Activated CD4-positive, alpha-beta T cell treated with anti-CD3 and anti-CD28 coated beads, Interleukin-2, amount 50 U/mL, for 16 hours (primary cell): ENCODE measurements at places on chromosomes 11 and 22.

GRCh38 chr11:111846636-111847035 is 24.7 kb downstream of the ALG9 start:
- DNase-seq: no peak

DNA sequence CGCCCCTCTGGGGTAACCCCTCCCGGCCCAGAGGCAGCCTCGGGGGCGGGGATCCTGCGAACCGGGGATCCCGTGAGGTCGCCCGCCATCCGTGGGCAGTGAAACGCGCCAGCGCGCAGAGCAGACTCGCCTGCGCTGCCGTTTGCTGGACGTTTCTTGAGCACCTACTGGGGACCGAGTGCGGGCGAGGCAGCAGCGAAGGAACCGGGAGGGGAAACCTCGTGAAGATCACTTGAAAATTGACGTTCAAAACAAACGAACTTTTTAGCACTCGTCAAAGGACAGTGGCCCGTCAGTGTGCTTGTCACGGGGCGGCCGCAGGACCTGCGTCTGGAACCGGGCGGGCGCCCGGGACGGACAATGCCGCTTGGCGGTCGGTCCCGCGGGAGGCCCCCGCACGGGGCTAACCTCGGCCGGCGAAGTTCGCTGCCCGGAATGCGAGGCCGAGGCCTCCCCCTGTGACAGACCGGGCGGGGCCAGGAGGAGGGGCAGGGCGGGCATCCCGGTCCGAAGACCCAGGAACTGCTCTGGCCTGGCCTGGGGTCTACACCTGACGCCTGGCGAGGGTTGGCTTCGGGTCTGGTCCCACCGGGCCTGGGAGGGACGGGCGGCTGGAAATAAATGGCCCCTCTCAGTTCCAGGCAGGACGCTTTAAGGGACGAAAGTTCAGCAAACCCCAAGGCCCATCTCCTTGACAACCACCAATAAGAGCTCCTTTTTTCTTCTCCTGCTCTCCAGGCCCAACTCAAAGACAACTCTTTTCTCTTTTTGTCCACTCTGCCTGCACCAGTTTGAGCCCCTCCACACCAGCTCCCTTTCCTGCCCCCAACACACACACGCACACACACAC is 723 bp upstream of the SCUBE1 start:
- no peak for DNase-seq

GRCh38 chr11:115579181-115579825 is 75.1 kb upstream of the CADM1 start:
- DNase-seq: no peak

GRCh38 chr11:33588056-33588455 is 112.6 kb downstream of the C11orf91 start:
- DNase-seq: no peak

- no peak for DNase-seq
Measured at GRCh38 chr11:27187848-27188621, 147.4 kb downstream of the BBOX1 start.

GRCh38 chr11:35135222-35135621 is 3.7 kb upstream of the CD44 start:
- no peak for DNase-seq

GRCh38 chr11:23780231-23780630 is 716.6 kb upstream of the LUZP2 start:
- DNase-seq: no peak

DNA sequence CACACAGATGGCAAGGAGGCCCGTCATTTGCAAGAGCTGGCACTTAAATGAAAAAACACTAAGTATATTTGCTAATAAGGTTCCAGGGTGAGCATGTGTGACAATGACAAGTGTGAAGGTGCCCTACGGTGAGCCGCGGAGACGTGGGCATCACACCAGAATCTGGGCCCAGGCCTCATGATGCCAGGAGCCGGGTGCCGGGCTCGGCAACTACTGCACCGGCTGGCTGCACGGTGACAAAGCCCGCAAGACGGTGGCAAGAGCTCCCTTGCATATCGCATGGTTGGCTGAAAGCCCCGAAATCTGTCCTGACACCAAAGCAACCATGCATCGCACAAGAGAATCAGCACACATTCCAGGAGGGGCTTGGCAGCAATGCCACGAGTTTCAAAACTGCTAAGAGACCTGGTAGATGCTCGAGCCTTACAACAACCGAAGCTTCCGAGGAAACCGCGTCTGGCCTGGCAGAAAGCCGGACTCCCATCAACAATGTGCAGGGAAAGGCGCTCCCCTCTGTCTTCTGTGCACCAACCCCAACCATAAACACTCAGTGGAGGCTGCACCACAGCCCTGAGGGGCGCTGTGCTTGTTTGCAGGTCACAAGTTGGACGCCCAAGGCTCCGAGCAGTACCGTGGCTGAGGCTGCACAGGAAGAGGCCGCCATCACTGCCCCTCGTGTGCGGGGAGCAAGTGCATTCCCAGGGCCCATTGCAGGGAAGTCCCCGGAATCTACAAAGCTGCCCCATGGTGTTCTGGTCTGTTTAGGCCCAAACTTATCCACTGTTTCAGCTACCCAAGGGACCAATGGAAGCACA is 339.7 kb downstream of the CTTN start:
- no peak for DNase-seq

- DNase-seq: no peak
Measured at GRCh38 chr11:5460983-5461621, 12.0 kb downstream of the OR51I2 start.

DNA sequence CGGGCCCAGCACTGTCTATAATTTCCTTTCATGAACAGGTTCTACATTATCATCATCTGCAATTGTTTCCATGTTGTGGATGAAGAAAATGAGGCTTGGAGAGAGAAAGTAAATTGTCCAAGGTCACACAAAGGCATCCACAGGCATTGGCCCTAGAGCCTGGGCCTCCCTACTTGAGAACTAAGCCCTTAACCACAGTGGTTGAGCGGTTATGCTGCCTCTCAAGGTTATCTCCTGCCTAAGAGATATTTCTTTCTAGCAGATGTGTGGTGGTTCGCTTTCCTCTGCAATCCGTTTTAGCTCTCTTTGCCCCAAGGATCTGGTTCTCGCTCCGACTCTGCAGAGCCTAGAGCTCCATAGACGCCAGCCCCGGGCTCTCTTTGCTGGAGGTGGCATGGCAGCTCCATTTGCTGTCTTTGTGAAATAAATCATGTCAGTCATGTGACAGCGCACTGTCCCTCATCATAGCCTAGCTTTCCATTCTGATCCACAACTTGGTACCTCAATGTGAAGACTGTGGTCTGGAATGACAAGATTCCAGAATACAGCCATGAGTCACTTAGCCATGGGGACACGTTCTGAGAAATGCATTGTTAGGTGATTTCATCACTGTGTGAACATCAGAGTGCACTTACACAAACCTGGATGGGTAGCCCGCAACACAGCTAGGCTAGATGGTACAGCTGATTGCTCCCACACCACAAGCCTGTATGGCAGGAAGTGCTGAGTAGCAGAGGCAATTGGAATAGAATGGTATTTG is 27.2 kb downstream of the RPS6KA4 start:
- peak; percentile 14 for DNase-seq

GRCh38 chr11:35380603-35381002 is 38.8 kb downstream of the SLC1A2 start:
- no peak for DNase-seq

DNA sequence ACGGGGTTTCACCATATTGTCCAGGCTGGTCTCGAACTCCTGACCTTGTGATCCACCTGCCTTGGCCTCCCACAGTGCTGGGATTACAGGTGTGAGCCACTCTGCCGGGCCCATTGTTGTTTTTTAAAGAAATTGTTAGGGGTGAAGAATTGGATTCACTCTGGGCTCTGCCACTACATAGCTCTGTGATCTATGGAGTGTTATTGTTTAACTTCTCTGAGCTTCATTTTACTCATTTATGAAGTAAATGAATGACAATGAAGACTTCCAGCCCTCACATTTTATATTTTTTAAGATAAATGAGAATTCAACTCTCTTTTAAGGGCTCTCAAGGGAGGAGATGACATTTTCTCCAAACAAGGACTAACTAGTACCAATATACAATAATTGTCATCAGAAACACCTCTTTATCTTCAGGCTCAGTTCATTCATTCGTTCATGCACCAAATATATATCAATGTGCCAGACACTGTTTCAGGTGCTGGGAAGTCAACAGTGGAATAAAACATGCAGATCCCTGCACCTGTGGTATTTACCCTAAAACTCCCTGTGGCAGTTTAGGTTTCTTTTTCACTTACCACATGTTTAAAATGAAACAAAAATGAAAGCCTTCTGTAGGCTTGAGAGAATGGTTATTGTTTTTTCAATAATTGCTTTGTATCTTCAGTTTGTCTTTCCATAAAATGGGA is 23.5 kb upstream of the GRAMD1B start:
- peak; percentile 14 for DNase-seq

GRCh38 chr11:95939091-95939490 is 15.2 kb upstream of the MTMR2 start:
- DNase-seq: no peak

- no peak for DNase-seq
Measured at GRCh38 chr11:31237819-31238760, 131.4 kb downstream of the DCDC1 start.
